Amygdala (tissue), 56 donors: ENCODE measurements at places on chromosomes 7 and 10.

GRCh38 chr10:119399466-119399865 is 143.1 kb downstream of the RGS10 start:
- no peak for DNase-seq

DNA sequence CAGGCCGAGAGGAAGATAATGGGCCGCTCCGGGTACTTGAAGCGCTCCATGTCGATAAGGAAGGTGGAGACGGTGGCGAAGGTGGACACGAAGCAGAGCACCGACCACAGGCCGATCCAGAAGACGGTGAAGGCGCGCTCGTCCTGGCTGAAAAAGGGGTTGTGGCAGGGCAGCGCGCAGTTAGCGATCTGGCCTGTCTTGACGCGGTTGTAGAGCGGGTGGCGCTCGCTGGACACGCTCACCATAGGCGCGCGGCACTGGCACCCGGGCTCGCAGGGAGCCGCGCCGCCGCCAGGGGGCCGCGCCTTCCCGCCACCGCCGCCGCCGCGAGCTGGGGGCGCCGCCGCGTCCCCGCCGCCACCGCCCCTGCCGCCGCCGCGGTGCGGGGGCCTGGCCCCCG is 1.6 kb downstream of the FZD8 start:
- DNase-seq = peak; percentile 32

GRCh38 chr10:12042409-12042796 is 206 bp downstream of the UPF2 start:
- DNase-seq = no peak

DNA sequence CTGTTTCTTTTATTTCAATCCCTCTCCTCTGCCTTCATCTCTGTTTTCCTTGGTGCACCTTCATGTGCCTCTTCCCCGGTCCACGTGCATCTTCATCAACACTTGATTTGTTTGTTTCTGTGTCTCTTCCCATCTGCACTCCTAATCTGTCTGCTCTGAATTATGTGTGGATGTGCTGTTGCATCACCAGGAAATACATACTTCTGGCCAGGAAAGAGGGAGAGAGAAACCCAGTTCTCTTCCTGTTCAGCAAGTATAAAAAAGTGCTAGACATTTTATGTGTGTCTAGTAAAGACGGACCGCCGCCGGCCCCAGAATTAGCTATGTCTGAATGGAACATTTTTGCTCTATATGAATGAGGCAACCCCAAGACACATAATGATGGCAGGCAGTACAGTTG is 93.8 kb downstream of the CALD1 start:
- no peak for DNase-seq

GRCh38 chr10:32072025-32072800 is 16.0 kb upstream of the KIF5B start:
- no peak for DNase-seq

DNA sequence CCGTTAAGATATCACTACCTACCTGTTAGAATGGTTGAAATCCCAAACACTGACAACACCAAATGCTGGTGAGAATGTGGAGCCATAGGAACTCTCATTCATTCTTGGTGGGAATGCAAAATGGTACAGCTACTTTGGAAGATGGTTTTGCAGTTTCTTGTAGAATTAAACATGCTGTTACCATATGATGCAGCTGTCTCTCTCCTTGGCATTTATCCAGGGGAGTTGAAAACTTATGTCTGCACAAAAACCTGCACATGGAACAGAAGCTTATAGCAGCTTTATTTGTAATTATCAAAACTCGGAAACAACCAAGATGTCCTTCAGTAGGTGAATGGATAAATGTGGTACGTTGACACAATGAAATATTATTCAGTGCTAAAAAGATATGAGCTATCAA is 199.5 kb downstream of the BICC1 start:
- no peak for DNase-seq

- DNase-seq = no peak
Measured at GRCh38 chr10:53650794-53651193, 878.2 kb upstream of the MBL2 start.

GRCh38 chr7:40698214-40698920 is 563.6 kb downstream of the SUGCT start:
- DNase-seq = no peak

- no peak for DNase-seq
Measured at GRCh38 chr10:26770069-26770468, 72.6 kb downstream of the PDSS1 start.

- no peak for DNase-seq
Measured at GRCh38 chr10:48940372-48940771, 732 bp upstream of the LRRC18 start.

GRCh38 chr7:29879609-29880008 is 73.3 kb downstream of the WIPF3 start:
- DNase-seq = no peak
